ENCODE measurements at places on chromosomes 13 and 19. TPM values are rescaled to one million over a fixed set of nuclear protein-coding genes. Genes with fewer than 3 reads are reported as not detected.

S1PR5 gene
- total RNA-seq: 4.8 TPM

ZNF737 gene
- 6.9 TPM for total RNA-seq

ATP4B gene
- total RNA-seq: not detected

BRME1 gene
- total RNA-seq: 0.99 TPM

IGFL3 gene
- total RNA-seq: not detected

PSPN gene
- total RNA-seq: 1.9 TPM

All from smooth muscle cell of the pulmonary artery (primary cell).